Omental fat pad (tissue), 4 donors: ENCODE measurements at places on chromosomes 7 and 10. TPM values are rescaled to one million over a fixed set of nuclear protein-coding genes. Genes with fewer than 3 reads are reported as not detected.

ST8SIA6 gene
- 0.19 TPM for total RNA-seq

CALHM1 gene
- total RNA-seq, result not detected

TAS2R3 gene
- 5.4 TPM for total RNA-seq

EMX2 gene
- not detected for total RNA-seq

MET gene
- total RNA-seq, result 92.4 TPM
